ENCODE measurements at places on chromosomes 6 and 20.
A peak's percentile ranks its signal among the peaks of the same experiment; 100 is the strongest.

DNA sequence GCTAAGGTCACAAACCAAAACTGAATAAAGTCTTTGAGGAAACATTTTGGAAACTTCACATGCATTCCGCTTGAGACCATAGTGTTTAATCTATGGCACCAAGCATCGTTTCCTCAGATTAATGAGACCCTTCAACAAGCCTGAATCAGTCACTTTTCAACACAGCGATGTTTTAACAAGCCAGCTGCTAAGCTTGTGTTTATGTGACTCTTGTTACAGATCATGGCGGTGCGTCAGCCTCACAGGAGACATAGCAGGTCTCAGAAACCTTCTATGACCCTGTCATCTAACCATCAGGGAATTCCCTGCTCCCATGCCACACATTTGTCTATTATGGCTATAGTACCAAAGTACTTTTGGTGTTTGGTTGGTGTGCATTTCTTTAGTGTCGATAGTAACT, 57.2 kb downstream of the MTFR2 start:
- DNase-seq: no peak

- DNase-seq: no peak
Observed at GRCh38 chr6:18431581-18431980, 44.4 kb downstream of the RNF144B start.

DNA sequence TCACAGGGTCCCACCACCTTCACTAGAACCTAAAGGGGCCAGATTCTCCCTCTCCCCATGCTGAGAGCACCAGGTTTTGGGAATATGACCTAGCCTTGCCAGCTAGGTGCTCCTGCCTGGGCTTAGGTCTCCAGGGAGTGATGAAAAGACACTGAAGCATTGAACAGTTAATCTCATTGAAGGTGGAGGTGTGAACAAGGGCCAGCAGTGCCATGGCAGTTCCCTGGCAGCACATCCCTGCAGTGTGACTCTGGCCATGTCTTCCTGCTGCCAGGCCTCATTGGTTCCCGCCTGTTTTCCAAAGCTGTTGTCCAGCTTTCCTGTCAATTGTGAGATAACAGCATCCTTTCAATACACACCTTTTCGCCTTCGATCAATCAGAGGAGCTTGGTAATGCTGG, 10.9 kb downstream of the PPIL6 start:
- no peak for DNase-seq

GRCh38 chr20:44832724-44833123, 22.4 kb upstream of the RIMS4 start:
- no peak for DNase-seq

DNA sequence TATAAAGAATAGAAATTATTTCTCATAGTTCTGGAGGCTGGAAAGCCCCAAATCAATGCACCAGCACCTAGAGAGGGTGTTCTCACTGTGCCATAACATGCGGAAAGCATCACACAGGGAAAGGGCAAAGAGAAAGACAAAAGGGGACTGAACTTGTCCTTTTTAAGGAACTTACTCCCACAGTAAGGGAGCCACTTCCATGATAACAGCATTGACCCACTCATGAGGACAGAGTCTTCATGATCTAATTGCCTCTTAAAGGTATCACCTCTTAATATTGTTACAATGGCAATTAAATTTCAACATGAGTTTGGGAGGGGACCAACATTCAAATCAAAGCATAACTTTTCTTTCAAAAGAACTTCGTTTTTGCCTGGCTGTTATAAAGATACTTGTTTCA, 582.2 kb upstream of the ARID1B start:
- no peak for DNase-seq

DNA sequence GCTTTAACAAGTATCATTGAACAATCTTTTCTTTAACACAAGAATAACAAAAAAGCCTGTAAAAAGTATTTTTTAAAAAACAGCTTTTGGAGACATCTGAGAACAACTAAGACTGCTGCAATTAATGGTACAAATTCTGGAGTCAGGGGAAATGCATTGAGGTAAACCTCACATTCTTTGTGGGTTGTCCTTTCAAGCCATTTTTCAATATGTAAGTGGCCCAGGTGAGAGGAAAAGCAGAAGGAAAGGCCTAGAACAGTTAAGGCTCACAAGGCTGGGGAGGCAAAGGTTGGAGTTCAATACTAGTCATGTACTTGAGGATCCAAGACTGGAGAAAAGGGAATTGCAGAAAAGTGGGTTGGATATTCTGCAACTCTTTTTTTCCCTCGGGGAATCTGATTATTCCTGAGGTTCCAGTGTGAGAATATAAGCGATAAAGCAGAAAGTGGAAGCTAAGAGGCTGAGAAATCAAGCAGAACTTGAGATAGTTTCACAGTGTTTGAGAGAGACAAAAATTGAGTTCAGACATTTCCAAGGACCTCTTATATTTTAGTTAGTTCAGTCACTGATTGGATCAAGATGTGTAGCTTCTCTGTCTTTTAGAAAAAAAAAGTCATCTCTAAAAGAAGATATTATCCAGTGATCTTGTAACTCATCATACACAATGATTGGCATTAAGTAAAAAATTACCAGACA, 25.0 kb upstream of the TXLNB start:
- DNase-seq: no peak

DNA sequence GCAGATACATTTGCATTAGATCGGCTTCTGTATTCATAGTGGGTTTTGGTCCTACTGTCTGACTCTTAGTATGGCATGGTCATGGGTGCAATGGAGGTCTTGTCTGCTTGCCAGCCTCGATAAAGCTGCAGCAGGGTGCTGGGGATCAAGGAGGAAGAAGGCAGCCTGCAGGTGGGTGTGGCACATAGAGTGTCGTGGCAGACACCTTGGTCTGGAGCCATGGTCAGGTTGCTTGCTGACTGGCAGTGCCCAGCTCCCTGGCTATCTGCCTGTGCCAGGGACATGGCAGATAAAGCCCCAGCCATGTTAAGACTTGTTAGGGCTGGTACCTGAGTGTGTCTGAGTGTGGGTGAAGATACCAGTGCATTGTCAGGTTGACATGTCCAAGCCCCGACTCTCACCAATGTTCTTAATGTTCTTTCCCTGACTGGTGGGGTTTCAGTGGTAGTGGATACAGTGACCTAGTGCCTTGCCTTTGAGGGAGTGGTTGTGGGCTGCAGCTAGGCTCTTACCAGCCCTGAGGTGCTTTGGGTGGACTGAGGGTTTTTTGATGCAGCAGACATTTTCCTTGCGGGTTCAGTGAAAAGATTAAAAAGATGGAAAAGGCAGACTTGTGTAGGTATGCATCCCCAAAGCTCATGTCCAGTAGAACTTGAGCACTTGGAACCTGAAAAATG, 1.8 kb downstream of the FAM83D start:
- no peak for DNase-seq

DNA sequence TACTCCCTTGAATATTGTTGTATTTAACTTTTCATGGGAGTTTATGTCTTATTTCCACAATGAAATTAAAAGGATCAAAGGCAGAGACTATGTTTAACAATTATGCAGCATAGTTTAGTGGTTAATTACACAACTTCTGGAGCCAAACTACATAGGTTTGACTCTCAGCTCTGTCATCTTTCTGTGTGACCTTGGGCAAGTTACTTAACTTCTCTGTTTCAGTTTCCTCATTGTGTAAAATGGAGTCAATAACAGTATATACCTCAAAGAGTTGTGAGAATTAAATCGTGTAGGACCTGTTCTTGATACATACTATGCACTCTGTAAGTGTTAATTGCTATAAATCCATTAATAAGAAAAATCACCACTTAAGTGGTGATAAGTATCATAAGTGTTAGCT, 48.3 kb downstream of the BTBD9 start:
- no peak for DNase-seq

DNA sequence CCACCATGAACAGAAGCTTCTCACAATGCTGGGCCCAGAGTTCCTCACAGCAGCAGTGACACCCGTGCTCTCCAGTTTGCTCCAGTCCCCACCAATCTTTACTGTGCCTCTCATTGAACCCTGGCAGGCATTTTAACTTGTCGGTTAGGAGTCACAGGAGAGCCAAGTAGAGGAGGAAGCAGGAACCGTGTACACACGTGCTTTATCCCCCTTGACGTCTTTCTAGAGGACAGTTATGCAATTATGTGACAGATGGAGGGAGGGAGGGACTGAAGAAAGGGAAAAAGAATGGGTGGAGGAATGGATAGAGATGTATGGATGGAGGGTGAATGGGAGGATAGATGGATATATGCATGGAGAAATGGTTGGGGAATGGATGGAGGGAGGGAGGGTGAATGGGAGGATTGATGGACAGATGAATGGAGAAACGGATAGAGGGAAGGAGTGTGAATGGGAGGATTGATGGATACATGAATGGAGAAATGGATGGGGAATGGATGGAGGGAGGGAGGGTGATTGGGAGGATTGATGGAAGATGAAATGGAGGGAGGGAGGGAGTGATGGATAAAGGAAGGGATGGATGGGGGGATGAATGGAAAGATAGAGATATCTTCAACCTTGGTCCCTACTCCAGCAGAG, 26.0 kb downstream of the RBM38 start:
- no peak for DNase-seq

DNA sequence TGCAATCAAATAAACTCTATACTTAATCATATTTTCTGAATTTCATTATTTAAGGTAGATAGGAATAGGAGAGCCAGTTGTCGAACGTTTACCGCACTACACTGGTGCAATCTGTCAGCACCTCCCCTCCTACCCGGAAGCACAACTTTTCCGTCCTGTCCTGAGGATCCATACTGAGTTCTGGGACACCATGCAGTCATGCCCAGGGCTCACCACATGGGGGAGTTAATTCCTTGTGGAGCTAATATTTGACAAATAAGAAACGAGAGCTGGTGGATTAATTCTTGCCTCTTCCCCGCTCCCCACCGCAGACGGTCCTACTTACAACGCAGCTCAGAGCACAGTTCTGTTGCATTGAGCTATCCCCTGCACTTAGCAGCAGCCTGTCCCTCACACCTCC, 107.7 kb upstream of the RALGAPA2 start:
- DNase-seq: no peak

DNA sequence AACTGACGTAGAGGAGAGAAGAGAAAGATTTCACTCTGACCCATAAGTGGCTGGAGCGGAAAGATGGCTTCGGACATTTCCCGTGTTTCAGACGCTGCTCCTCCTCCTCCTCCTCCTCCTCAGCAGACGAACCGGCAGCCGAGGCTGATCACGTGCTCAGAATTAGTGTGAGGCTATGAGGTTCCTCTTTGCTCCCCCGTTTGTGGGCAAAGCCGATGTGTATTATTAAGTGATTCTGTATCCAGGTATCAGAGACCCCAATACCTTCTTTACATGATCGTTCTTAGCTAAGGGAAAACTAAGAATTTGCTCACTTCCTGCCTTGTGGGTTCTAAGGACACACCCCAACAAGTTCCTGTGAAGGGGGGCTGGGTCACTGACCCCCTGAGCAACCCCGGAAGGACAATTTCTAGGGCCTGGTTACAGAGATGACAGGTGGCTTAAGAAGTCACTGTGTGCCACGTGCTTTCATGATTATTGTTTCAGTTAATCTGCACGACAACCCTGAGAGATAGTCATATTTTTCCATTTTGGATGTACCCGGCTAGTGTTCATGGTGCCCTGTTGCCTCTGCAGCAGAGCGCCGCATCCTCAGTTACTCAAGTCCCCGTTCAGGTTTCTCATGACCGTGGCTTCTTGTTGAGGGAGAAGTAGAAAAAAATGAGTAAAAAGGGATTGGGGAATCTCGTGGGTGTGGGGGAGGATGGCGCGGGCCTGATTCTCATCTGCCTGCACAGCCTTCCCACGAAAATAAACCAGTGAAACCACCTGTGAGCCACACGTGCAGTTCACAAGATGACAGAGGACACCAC, 671.8 kb downstream of the QKI start:
- no peak for DNase-seq

GRCh38 chr20:8903655-8904605, 165.0 kb upstream of the PLCB4 start:
- no peak for DNase-seq

DNA sequence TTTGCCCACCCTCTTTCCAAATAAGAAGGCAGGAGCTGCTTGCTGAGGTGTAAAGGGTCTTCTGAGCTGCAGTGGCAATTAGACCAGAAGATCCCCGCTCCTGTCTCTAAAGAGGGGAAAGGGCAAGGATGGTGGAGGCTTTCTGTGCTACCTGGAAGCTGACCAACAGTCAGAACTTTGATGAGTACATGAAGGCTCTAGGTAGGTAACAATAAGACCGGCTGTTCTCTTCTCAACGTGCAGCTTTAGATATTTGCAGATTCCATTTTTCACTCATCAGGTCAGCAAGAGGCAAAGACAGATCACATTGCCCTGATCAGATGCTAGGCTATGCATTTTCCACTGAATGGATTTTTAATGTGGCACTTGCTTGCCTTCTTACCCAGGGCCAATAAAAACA, at the start of gene FABP7:
Gene FABP7 (plus strand): TSS at position 50 of the 400 bp plus-strand sequence. CDS start 79 bp downstream, at position 129.
- DNase-seq: no peak

GRCh38 chr20:42604998-42605956, 584.4 kb downstream of the PTPRT start:
- DNase-seq: no peak

GRCh38 chr20:36827541-36828279, 48.2 kb upstream of the TLDC2 start:
- no peak for DNase-seq

DNA sequence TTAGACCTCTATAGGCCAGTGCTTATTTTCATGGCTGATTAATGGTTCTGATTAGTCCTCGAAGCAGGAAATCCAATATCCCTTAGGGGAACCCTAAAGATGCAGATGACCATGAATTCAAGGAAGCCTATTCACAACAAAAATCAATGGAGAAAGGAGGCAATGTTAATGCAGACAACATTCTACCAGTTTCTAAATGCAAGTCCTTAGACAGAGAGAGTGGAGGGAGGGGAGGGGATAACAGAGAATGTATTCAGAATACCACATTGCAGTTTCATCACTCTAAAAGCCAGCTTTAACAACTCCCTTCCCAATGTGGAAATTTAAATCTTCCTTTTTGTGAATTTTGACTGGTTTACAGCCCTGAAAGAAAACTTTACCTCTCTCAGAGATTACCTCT, 87.1 kb upstream of the POU3F2 start:
- no peak for DNase-seq

- DNase-seq: no peak
Observed at GRCh38 chr6:24930431-24930871, 5.3 kb downstream of the RIPOR2 start.

DNA sequence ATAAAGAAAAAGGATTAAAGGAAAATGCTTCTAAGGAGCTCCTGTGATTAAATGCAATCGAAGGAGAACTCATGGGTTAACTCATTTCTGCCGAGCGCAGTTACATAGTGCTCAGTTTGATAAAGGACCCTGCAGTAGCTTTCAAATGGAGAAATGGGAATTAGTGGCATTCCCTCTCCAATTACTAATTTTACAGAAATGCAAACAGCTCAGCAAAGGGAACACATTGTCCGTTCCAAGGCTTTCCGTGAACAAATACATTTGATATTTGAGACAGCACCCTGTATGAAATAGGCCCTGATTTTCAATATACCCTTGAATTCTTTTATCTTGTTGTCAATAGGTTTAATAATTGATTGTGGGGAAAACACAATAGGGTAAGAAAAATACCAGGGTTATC, 375.9 kb upstream of the TSHZ2 start:
- DNase-seq: no peak

GRCh38 chr20:24948939-24949679, at the start of gene CST7:
CST7 (plus strand) TSS chr20:24949269; CDS start chr20:24949506, 237 bp downstream.
- peak; percentile 68 for DNase-seq

- no peak for DNase-seq
Observed at GRCh38 chr6:20746805-20747558, 212.7 kb downstream of the CDKAL1 start.

Data from activated CD4-positive, alpha-beta T cell treated with anti-CD3 and anti-CD28 coated beads for 1 hour (primary cell).